ENCODE measurements at places on chromosomes 4 and X.
A peak's percentile ranks its signal among the peaks of the same experiment; 100 is the strongest.

GRCh38 chrX:121146059-121146628 lies 98.7 kb downstream of the GLUD2 start:
- no peak for DNase-seq

DNA sequence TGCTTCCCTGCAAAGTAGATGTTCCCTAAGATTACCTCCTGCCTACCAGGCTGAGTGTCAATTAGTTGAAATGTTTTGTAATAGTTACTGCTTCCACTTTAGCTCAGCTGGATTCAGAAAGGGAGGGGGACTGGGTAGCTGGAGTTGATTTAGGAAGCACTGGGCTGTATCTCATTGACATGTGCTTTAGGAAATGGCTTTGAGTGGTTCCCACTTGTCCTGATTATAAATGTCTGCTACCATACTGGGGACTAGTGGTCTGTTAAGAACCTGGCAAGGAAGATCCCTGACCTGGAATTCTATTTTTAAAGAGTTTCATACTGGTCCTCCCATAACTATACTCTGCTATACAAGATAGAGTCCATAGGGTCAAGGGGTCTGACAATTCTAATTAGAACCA lies 363.9 kb upstream of the PPP1R2C start:
- no peak for DNase-seq

GRCh38 chr4:155809835-155810234 lies 51.0 kb downstream of the GUCY1B1 start:
- no peak for DNase-seq

DNA sequence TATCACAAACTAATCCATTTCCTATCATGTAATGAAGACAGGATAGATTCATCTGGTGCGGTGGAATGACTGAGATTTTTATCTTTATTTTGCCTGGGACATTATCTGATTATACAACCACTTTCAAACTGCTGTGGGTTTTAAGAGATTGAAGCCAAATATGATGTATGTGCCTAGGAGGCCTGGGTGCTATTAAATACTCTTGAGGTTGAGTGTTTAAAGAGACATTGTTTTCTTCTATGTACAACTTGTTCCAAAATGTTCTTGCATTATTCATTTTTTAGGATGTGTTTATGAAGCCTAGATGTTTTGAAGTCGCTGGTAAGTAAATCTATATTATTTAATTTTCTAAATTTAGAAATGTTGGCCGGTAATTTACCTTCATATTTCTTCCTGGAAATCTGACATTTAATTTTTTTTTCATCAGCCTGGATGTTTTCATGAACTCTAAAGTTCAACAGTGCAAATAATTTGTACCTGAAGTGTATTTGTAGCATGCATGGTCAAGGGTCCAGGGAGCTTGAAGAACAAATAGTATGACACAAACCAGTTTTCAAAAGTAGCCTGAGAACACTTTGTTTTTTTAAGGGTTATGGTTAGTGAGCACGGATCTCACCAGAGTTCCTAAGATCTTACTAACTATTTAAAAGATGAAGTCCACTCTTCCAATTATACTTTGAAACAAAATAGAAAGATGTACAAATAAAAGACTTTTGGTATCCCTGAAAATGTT lies 72.8 kb upstream of the ATP8A1 start:
- no peak for DNase-seq

GRCh38 chrX:136856551-136856950 lies 24.0 kb downstream of the RBMX start:
- no peak for DNase-seq

DNA sequence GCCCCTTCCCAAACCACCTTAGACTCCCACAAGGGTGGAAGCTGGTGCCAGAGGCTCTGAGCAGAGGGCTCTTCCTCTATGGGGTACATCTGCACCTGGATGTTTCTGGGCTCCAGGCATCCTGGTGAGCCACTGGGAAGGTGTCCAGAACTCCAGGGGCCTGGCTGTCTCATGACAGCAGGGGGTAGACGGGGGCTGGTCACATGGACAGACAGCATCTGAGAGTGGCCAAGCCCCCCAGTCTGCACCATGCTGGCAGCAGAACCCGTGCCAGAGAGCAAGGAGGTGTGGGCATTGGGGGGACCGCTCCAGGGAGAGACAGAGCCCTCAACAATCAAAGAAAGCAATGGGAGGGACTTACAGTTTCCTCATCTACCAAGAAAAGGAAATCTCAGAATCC lies 39.5 kb downstream of the ZFYVE28 start:
- no peak for DNase-seq

DNA sequence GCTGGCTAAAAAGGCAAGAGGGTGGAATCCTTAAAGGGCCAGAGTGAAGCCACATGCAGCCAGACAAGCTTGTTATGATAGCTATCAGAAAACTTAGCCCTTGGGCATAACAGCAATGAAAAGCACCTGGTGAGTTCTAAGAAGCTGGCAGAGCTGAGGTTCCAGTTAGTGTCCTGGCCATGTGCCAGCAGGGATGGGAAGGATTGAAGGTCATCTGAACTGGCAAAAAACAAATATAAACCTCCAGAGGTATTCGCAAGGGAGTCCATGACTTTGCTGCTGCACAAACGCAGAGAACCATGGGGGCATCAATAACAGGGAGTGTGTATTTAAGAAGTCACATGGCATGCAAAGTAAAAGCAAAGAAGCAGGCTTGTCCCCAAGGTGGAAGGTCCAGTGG lies 208.9 kb downstream of the FAM47A start:
- no peak for DNase-seq

DNA sequence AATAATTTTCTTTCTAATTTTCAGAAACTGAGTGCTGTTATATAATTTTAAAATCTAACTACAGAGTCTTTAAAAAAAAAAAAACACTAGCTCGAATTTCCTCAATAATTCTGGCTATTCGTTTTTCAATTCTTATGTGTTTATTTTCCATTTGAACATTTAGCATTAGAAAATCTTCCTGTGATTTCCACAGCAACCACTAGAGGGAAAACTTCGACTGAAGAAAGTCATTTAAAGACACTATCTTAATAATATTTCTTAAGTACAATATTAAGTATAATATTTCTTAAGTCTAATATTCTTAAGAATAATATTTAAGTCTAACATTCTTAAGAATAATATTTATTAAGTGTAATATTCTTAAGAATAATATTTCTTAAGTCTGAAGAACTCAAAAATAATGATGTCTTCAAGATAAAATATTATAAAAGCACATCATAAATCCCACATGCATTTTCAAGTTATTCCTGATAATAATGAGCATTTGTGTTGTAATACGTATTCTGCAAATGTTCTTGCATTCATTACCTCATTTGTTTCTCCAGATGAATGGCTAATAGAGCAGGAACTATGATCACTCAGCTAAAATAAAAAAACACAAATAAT lies 118.4 kb upstream of the WDR17 start:
- DNase-seq: no peak

DNA sequence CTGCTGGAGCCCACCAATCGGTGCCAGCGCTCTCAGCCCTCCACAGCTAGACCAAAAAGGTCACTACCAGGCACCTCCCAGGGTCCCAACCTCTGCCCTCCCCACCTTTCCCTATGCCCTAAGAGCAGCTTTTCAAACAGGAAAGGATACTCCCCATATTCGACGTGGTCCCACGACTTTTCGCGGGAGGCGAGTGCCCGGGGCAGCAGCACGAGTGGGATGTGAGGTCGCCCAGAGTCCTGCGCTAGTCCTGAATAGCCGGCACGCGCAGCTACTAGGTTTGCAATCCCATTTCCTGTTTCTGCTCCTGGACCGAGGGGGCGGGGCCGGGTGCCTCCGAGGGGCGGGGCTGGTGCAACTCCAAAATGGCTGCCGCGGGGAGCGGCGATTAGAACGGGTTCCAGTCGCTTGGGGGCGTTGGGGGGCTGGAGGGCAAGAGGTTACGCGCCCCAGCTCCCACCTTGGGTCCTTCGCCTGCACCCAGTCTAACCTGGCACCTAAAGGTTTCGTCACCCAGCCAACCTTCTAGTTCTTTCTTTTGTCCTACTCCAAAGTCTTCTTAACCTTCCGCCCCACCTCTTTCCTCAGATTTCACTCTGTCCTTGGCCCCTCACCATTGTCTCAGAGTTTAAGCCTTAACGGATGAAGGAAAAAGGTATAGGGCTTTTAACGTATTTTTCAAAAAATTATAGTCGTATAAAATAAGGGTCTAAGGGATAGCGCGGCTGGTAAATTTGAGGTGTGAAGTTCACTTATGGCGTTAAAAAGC lies 85.0 kb upstream of the TENT5D start:
- peak; percentile 51 for DNase-seq

DNA sequence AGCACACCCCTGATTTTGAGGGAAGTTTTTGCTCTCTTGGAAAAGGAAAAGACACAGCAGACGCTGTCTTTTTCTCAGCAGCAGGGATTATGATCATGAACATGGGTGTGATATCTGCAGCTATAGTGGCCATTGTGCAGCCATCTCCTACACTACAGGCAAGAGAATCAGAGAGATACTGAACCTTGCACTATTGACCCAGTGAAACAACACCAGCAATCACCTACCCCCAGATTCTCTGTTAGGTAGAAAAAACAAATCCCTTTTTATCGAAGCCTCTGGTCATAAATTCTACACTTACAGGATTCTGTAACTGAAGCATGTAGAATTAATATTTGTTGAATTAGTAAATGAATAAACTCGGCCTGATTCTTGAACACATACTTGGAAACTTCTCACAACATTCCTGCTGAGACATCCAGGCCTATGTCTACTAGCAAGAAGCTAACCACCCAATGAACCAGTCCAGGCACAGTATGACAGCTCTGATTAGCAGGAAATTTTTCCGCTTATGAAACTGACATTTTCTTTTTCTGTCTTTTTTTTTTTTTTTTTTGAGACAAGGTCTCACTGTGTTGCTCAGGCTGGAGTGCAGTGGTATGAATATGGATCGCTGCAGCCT lies 5.0 kb upstream of the AFAP1 start:
- no peak for DNase-seq

DNA sequence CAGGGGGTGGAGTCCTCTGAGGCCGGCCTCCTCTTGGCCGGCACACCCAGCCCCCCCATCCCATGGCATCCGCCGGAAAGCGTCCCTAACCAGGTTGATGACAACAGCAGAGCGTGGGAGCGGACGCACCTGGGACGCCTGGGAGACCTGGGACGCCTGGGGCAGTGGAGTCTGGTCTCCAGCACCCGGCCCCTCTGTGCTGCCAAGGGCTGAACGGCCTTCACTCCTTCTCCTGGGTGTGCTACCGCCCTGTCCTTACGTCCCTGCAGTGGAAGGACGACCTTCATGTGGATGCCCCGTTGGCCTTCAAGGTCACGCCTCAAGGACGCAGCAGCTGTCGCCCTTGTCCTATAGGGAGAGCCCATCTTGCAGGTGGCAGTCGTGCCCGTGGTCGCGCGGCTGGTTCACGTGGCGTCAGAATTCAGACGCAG lies 26.9 kb downstream of the NKX1-1 start:
- DNase-seq: no peak

GRCh38 chr4:55561889-55562288 lies 15.2 kb upstream of the CLOCK start:
- DNase-seq: no peak

GRCh38 chr4:67152976-67153375 lies 392.3 kb downstream of the CENPC start:
- no peak for DNase-seq

DNA sequence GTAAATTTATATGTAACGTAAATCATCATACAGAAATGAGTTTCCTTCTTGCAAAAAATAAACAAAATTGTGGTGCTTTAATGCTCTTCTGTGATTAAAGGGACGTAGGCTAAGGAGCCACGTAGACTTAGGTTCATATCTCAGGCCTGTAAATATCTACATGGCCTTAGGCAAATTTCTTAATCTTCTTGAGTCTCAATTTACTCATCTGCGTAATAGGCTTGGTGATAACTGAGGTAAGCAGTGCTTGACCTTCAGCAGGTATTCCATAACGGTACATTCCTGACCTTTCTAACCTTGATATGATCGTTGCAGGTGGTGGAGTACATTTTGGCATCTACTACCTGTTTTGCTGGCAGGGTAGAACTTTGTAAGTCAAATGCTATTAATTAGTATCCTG lies 65.2 kb upstream of the TLR3 start:
- no peak for DNase-seq

DNA sequence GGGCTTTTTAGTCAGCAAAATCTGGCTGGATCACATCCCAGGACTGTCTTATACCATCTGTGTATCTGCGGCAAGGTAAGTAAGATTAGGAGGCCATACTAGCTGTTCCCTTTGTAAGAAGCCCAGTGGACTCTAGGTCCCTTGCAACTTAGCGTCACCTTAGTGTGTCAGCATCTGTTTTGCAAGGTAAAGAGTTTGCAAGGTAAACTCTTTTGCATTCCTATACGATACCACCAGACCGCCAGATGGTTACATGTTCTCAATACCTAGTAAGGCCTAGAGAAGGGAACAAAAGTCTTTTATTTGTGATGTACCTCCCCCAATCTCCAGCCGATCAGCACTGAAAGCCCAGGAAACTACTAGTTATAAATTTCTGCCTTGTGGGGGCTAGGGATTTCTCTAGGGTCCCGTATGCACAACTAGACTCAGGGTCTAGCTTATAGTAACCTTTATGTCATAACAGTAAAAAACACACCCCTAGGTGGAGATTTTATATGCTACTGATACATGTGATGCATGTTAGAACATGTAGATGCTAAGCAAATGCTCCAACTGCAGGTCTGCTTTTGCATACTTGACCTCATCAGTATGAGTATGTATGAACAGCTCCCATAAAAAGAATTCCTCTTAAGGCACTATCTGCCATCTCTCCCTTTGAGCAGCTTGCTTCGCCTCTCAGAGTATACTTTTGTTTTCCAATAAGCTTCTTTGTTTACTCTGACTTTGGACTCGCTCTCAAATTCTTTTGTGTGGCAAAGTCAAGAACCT lies 78.4 kb downstream of the KCNIP4 start:
- DNase-seq: no peak

DNA sequence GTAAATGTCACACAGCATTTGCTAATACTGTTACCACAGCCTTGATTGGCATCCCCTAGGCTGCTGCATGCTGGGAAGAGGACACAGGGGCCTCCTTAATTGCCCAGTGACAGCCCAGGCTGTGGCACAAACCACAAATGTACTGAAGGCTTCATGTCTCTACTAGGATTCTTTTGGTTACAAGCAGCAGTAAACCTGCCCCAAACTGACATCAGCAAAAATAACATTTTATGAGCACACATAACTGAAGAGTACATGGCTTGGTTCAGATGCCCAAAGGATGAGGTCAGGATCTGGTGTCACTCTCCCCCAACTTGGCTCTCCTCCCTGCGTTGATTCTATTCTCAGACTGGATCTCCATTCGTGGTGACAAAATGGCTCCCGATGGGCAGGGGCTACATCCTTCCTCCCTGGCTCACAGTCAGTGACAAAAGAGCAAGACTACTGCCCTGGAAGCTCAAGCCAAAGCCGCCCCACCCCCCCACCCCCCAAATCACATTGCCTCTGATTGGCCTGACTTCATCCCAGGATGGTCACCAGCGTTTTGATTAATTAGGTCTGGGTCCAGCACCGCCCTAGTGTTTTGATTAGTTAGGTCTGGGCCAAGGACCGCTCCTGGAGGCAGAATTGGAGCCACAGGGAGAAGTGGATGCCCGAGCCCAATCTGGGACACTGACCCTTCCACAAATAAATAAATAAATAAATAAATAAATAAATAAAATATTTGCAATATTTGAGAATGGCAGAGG lies 180.5 kb upstream of the RBPJ start:
- no peak for DNase-seq

- no peak for DNase-seq
Observed at GRCh38 chrX:30373479-30373878, 64.3 kb upstream of the NR0B1 start.

- no peak for DNase-seq
Observed at GRCh38 chrX:129696463-129697155, 41.9 kb upstream of the APLN start.

All from right forelimb (tissue), 1 donor.